ENCODE measurements at places on chromosomes 1 and 21. TPM values are rescaled to one million over a fixed set of nuclear protein-coding genes. Genes with fewer than 3 reads are reported as not detected.

DNA sequence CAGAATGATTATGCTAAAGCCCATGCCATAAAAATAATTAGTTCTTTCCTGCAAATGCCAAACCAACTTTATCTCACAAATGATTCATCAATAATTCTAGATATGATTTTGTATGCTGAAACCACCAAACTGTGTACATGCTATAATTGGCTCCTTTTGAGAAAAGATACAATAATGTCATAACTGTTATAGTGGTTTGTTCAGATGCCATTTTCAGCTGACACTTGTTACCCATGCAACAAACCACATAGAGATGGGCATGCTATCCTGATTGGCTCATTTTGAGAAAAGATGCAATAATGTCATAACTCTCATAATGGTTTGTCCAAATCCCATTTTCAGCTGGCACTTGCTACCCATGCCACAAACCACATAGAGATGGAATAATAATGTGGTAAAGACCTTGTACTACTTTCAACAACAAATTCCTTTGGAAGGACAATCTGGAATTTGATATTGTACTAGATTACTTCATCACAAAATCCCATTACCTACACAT, 283.8 kb downstream of the TPR start:
- no peak for DNase-seq

GRCh38 chr1:38740487-38740886, 119.1 kb downstream of the RRAGC start:
- no peak for DNase-seq

DNA sequence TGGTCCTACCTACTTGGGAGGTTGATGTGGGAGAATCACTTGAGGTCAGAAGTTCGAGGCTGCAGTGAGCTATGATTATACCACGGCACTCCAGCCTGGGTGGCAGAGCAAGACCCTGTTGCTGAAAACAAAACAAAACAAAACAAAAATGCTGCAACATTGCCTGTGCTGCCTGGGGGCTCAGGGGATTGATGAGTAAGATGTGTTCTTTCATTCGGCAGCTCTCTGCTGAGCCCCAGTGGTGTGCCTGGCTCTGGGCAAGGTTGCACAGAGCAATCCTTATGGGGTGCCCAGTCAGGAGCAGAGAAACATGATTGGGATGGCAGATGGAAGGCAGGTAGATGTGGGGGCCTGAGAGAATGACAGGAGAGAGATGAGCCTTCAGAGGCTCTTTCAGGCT, 28.6 kb upstream of the KDM4A start:
- no peak for DNase-seq

DNA sequence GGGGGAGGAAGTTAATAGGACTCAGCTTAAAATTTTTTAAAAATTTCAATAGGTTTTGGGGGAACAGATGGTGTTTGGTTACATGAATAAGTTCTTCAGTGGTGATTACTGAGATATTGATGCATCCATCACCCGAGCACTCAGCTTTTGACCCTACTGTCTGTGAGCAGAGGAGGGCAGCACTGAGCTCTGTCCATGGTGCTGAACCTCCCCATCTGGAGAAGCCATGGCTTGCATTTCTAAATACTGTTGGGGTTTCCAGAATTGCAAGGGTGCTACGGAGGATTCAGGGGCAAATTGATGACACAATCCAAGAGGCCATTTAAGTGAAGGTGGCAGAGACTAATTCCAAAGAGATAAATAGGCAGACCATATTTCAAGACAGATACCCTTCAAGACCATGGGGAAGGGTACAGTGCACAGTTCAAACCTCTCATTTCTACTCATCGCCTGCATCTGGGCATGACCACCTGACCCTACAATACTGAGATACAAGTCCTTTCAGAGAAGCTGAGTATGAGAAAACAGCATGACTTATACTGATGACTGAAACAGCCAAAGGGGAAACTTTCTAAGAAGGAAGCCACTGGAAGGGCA, 17.2 kb downstream of the SYT2 start:
- peak; percentile 61 for DNase-seq

GRCh38 chr1:3745590-3746381, 6.5 kb upstream of the CCDC27 start:
- DNase-seq: no peak

GRCh38 chr1:204466416-204467405, 27.9 kb downstream of the PIK3C2B start:
- no peak for DNase-seq

GRCh38 chr1:35453031-35453430, 104.2 kb downstream of the KIAA0319L start:
- no peak for DNase-seq

Gene GPR157
- total RNA-seq: 14.1 TPM

Gene CELA2B
- not detected for total RNA-seq

Gene RRP15
- total RNA-seq: 18.2 TPM

Gene ZNF593OS
- total RNA-seq: not detected

Gene PLEKHA6
- 0.57 TPM for total RNA-seq
